ENCODE measurements at places on chromosomes 7 and 10.

- DNase-seq: peak; percentile 87
Observed at GRCh38 chr7:159068488-159068811, 76.2 kb downstream of the VIPR2 start.

GRCh38 chr7:1537535-1538412 lies 7.3 kb downstream of the MAFK start:
- DNase-seq: peak; percentile 93

GRCh38 chr7:87570178-87570577 lies 30.5 kb downstream of the ABCB1 start:
- no peak for DNase-seq

GRCh38 chr7:150787321-150788281 lies 12.6 kb downstream of the TMEM176B start:
- DNase-seq: no peak

DNA sequence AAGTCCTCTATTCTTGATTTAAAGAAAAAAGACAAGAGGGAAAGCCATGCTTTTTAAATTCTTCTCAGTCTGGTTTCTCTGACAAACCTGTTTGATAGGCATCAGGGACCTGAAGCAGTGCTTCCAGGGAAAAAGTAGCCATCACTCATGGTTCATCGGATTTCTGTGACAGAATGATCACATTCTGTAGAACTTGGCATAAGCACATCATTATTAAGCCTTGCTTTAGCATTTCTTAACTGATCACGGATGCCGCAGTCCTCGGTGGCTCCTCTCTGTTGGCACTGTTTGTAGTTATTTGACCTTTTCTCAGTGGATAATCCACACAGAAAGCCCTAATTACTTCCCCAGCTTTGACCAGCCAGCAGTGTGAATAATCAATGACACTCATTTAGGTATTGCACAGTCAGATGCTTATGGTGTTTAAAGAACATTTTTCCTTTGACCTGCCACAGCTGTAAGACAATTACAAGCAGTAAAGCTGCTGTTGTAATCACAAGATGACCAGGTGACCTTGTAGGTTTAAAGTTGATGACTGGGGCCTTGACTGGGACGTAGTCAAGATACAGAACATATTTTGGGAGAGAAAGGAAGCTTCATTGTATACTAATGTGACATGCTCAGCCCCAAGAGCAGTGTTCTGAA lies 64.4 kb upstream of the SKAP2 start:
- no peak for DNase-seq

GRCh38 chr10:128866551-128866950 lies 600.5 kb upstream of the MGMT start:
- no peak for DNase-seq

- no peak for DNase-seq
Observed at GRCh38 chr10:103124420-103125096, 68.5 kb downstream of the NT5C2 start.

GRCh38 chr7:44489955-44490350 lies 505 bp downstream of the NUDCD3 start:
- DNase-seq: no peak

DNA sequence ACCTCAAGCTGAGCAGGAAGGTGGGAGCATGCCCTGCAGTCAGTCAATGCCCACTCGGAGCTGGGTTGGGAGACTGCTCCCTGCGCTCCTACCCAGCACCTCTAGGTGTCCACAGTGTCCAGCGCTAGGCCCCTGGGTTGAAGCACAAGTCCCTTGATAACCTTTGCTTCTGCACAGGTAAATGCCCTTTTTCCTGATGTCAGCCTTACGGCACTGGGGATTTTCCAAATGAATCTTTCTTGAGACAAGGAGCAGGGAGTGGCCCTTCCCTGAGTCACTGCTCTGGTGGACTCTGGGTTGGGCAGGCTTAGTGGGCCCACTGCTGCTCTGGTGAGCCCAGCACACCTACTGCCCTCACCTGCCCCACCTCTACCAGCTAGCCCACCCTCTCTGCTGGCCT lies 61.9 kb upstream of the OPN4 start:
- DNase-seq: no peak

DNA sequence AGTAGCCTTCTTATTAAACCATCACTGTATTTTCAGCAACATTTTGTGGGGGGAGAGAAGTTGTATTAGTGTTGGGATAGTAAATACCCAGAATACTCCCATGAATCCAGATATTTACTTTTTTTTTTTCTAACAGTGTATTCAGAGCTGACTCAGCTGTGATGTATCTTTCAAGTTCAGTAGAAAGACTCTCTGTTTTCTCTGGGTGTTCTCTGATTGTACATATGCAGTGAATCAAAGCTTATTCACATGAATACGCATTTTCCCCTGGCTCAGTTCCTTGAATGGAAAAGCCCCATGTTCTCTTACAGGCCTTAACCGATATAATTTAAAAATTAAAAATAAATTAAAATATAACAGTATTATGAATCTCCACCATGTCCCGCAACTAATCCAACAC lies 1.3 kb downstream of the TFPI2 start:
- DNase-seq: no peak

GRCh38 chr7:158350166-158350900 lies 237.3 kb downstream of the PTPRN2 start:
- DNase-seq: no peak

GRCh38 chr10:26983156-26983555 lies 117.1 kb downstream of the ANKRD26 start:
- no peak for DNase-seq

DNA sequence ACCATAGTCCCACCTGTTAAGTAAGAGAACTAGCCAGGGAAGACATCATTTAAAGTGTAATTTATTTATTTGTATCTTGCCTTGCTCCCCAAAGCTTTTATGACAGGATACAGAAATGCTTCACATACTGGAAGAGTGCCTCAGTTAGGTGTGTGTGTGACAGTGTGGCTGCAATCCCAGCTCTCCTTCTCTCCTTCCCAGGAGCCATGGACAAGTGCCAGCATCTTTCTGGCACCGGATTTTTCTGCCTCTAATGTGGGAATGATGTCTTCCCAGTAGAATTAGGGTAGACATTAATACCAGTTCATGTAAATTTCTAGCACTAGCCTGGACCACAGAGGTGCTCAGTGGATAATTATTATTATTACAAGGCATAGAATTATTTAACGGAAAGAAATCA lies 30.3 kb upstream of the ATXN7L1 start:
- peak; percentile 18 for DNase-seq

DNA sequence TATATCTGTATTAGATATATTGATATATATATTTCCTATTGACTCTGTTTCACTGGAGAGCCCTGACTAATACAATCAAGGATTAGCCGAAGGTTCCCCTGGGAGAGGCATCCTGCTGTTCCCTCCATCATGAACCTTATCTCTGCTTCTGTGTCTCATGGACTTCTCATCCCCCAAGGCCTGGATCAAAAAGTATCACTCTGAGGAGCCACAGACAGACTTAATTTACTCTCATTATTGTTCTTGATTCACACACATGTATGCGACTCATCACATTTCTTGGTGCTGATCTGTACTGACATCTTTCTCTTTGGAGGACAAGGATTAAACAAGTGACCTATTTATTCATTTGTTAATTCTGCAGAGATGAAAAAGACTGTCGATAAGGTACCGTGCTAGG lies 550.2 kb downstream of the KCNMA1 start:
- DNase-seq: no peak

GRCh38 chr7:80790877-80791276 lies 128.0 kb downstream of the SEMA3C start:
- DNase-seq: peak; percentile 23

DNA sequence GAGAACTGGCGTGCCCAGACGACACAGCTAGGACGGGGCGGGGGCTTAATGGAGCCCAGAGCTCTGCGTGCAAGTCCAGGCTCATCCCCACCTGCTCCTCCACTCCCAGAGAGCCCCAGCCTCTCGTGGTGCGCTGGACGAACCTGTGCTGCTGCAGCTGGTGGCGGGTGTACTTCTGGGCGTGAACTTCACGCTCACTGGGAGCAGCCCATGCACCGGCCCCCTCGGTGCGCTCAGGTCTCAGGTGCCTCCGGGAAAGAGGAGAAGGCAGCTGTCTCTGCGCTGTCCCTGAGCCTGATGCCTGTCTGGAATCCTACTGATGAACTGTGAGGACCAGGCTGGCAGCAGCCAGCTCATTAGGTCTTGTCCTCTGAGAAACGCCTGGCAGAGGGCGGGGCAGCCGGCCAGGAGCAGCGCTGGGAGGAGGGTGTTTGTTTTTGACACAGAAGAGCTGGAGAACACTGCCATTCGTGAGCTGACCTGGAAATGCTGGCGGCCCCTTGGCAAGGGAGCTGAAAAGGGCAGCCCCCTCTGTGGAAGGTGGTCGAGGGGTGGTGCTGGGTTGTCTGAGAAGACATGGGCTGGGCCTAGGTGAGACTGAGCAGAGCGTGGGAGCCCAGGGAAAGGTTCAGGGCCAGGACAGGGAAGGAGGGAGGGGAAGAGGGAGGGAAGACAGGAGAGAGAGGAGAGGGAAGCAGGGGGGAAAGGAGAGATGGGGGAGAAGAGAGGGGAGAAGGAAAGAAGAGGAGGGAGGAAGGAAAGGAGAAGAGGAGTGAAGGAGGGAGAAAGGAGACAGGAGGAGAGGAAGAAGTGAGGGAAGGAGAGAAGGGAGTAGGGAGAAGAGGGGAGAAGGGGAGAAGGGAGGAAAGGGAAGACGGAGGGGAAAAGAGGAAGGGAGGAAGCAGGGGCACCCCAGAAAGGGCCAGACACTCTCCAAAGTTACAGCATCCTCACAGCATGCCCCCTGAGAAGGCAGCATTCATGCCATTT lies 53.5 kb upstream of the TNS3 start:
- no peak for DNase-seq

DNA sequence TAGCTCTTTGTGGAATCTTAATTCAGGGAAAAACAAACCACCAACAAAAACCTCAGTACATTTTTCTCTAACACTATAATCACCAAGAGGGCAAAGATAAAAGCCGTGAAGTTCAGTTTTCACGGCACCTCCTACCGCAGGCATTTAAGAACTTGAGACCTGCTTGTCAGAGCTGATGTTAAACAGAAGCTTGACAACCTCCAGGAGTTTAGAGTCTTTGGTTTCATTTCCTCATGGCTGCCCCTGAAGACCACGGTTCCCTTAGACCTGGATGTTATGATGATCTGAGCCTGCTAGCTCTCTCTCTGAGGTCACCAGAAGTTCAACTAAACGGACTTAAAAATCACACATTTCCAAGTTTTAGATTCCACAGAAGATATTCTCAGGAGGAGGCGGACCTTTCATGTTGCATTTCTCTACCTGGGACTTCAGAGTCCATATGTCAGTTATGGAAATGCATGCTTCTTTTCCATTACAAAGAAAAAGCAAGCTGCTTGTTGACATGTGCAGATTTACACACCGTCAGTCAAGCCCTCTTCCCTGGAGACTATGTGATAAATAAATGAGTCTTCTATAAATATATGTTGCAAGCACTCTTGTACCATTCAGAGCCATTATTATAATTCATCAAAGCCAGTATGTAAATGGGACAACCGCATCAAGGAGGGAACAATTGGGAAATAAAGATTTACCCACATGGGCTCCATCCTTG lies 258.0 kb downstream of the GFRA1 start:
- DNase-seq: no peak

DNA sequence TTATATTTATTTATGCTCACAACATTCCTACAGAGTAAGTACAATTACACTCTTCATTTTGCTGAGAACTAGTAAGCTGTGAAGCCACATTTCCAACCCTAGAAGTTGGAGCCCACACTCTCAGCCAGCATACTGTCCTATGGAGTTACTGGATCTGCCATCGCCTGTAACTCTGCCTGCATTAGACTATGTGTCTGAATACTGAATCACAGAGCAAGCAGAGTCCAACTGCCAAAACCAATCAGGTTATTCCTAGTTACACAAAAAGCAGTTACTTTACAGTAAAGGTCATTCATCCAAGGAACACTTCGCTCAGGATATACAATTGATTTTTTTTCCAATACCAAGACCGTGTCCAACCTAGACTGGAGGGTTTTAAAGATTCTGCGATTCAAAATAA lies 21.5 kb downstream of the CTAGE6 start:
- no peak for DNase-seq

- no peak for DNase-seq
Observed at GRCh38 chr10:112047674-112048073, 135.9 kb downstream of the GPAM start.

DNA sequence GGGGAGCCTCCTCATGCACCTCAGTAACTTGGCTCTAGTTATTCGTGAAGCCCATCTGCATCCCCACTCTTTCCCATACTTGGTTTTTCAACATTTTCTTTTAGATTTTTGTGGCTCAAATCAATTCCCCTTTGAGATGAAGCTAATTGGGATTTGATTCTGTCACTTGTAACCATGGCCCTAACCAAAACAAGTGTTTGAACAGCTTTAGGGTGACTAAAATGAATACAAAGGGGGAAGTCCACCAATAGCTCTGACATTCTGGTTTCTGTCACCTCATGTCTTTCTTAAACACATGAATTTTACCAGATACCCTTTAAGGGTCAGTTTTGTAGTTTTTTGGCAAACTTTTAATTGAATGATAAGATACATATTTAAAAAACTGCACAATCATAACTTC lies 87.0 kb downstream of the PCGF5 start:
- no peak for DNase-seq

Data from left ventricle myocardium inferior (tissue), 1 donor.